ENCODE measurements at places on chromosomes 7 and 10.

- DNase-seq, result no peak
These were observed 304.7 kb downstream of the WDR11 start for GRCh38 chr10:121155742-121156474.

DNA sequence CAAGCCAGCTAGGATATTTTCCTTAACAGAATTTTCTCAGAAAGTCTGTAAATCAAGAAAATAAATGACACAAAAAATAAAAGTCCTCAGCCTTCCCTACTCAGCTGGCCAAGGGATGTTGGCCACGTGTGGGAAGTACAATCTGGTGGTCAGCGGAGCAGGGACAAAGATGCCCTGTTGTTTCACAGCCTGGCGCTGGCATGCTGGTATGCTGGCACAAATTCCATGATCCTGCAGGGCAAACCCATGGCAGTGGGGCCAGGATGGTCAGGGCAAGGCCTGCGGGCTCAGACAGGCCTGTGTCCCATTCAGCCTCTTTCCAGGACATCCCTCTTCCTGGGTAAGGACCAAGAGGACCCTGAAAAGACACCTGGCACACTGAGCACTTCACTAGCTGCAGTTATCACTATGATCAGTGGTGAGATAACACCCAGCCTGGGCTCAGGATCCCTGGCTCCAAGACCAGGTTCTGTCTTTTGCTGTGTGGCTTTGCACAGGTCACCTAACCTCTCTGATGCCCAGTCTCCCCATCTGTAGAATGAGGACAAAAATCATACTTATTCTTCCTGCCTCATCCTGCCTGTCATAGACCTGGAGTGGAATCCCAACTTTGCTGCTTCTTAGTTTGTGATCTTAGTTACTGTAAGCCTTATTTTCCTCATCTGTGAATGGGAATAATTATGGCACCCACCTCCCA, 10.8 kb upstream of the HSPA12A start:
- no peak for DNase-seq

DNA sequence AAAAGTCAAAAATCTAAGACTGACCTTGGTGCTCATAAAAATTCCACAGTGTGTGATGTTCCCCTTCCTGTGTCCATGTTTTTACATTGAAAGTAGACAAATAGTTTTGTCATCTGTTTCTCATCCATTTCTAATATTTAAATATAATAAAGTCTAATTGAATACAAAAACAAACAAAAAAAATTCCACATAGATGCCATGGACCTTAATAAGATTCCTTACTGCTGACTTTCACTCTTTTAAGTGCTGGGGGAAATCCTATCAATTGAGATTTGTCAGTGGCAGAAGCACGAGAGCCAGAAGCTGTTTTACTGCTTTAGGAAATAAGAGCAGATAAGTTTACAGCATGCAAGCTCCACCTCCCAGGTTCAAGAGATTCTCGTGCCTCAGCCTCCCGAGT, 310.0 kb downstream of the ABCA13 start:
- DNase-seq, result no peak

- no peak for DNase-seq
These were observed 41.8 kb upstream of the GJD4 start for GRCh38 chr10:35563261-35563891.

DNA sequence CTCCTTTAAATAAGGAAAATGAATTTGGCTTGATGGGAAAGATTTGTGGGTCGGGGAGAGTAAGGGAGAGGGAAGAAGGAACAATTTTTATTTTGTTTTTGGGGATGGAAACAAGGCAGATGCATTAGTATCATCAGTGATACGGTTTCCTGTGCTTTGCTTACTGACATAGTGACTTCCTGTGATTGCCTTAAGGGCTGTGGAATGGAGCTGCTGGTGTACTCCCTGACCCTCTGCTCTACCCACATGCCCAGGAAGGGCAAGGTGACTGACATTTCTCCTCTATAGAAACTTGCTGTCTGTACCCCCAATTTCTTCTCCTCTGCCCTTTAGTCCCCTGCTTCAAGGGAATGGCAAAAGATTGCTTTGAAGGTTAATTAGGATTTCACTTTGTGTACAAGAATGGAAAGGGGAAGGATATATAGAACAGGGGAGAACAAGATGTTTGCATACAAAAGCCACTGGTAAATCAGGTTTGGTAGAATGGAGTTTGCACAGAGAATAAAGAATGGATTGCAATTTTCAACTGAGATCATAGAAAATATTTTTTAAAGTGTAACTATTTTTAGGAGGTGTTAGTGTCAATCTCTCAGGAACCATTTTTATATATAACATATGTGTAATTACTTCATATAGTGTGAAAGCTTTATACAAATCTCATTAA, 129.0 kb upstream of the AGR3 start:
- no peak for DNase-seq

DNA sequence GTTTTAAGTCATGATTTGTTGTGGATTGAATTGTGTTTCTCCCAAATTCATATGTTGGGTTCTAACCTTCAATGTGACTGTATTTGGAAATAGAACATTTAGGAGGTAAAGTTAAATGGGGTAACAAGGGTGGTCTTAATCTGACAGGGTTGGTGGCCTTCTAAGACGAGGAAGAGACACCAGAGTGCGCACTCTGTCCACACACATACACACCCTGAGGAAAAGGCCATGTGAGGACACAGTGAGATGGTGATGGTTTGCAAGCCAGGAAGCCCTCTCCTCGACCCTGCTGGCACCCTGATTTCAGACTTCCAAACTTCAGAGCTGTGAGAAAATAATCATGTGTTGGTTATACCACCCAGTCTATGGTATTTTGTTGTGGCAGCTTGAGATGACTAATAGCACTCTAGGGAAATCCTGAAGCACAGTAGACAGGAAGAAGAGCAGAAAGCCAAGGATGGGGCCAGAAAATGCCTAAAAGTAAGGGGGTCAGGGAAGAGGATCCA, 28.0 kb upstream of the SEM1 start:
- DNase-seq, result no peak

- DNase-seq, result no peak
These were observed 156.0 kb upstream of the NFE2L3 start for GRCh38 chr7:25996006-25996408.

DNA sequence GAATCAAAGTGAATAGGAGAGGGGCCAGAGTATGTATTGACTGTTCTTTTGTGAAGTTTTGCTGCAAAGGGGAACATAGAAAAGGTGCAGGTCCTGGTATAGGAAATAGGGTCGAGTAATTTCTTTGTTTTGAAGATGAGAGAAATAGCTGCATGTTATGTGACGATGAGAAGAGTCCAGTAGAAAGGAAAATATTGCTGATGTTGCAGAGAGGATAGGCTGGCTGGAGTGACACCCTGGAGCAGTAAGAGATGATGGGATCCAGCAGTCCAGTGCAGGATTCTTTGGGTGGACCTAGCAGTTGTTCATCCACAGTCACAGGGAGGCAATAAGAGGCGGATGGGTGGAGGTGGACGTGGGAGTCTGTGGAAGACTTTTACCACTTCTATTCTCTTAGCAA, 2.1 kb upstream of the BMS1 start:
- no peak for DNase-seq

GRCh38 chr10:12510501-12510941, 161.2 kb downstream of the CAMK1D start:
- no peak for DNase-seq

- DNase-seq, result no peak
These were observed 5.8 kb downstream of the GRIFIN start for GRCh38 chr7:2470204-2471021.

DNA sequence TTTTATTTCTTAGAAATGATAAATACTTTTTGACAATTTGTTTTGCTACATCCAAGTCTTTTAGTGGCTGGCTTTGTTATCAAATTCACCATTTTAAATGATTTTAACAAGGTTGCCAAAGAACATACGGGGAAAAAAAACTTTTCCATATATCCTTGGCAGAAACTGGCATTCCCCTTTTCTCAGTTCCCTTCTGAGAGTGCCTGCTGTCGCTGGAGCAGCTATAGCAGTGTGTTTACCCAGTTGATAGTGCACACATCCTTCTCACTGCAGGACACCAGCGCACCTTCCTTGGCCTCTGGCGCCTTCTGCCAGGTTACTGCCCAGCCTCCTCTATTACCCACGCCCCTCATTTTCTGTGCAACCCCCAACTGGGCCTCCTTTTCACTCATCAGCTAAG, 94.1 kb downstream of the ALOX5 start:
- DNase-seq, result no peak

GRCh38 chr10:77812741-77813140, 113.8 kb downstream of the DLG5 start:
- DNase-seq, result no peak

GRCh38 chr7:50629238-50629901, 64.2 kb upstream of the DDC start:
- no peak for DNase-seq

DNA sequence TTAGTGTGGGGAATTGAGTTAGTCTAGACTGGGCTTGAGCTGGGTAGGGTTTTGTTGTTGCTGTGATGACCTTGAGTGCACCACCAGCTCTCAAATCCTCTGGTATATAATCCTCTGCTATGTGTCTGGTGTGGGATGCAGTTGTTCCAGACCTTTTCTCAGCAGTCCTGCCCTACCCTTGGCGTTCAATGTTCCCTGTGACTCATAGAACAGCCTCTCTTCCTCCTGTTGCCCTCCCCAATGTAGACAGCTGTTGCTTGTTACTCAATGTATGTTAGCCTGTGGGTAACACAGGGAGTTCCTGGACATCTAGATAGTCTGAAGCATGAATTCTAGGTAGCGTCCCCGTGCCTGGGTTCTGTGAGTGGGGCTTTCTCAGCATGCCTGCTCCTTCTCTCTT, 19.8 kb downstream of the ACBD7 start:
- DNase-seq, result no peak

- DNase-seq, result no peak
These were observed 7.0 kb upstream of the PDCD4 start for GRCh38 chr10:110864662-110865140.

GRCh38 chr7:157412021-157412443, 75.2 kb downstream of the DNAJB6 start:
- DNase-seq, result no peak

DNA sequence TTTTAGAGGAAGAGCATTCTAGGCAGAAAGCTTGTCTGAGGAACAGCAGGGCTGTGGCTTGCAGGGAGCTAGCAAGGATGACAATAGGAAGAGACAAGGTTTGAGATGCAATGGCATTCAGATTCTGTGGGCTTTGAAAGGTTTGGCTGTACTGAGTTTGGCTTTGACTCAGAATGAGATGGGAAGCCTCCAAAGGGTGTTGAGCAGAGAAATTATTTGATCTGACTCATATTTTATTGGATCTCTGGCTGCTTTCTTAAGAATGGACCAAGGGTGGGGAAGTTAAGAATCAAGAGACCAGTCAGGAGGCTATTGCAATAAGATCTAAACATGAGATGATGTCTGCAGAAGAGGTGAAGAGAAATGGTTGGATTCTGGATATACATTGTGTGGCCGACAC, 273.2 kb downstream of the CDK14 start:
- no peak for DNase-seq

- no peak for DNase-seq
These were observed 307.7 kb upstream of the FZD8 start for GRCh38 chr10:35949811-35950211.

- DNase-seq, result no peak
These were observed 100.6 kb upstream of the HABP2 start for GRCh38 chr10:113452146-113452845.

DNA sequence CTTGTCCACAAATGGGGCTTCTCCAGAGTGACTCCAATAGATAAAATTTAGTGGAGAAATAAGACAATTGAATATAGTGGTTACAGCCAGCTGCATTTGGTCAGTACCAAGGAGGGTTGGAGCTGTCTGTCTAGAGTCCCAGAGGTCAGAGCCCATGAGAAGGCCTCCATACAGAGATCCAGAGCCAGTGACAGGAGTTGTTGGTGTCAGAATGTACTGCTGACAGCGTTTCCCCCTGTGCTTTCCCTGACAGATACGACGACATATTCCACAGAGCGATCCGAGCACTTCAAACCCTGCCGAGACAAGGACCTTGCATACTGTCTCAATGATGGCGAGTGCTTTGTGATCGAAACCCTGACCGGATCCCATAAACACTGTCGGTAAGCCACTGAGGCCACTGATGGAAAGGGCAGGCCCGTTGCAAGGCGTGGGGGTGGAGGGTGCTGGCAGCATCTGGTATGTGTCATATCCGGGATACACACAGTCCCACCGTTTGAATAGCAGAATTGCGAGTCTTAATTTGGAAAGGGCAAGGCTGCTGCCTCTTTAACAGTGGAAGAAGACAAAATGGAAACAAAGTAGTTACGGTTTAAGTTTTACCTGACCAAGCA, 483.6 kb downstream of the NRG3 start:
- DNase-seq, result no peak

- no peak for DNase-seq
These were observed 188.7 kb downstream of the DNAJC1 start for GRCh38 chr10:21814866-21815265.

DNA sequence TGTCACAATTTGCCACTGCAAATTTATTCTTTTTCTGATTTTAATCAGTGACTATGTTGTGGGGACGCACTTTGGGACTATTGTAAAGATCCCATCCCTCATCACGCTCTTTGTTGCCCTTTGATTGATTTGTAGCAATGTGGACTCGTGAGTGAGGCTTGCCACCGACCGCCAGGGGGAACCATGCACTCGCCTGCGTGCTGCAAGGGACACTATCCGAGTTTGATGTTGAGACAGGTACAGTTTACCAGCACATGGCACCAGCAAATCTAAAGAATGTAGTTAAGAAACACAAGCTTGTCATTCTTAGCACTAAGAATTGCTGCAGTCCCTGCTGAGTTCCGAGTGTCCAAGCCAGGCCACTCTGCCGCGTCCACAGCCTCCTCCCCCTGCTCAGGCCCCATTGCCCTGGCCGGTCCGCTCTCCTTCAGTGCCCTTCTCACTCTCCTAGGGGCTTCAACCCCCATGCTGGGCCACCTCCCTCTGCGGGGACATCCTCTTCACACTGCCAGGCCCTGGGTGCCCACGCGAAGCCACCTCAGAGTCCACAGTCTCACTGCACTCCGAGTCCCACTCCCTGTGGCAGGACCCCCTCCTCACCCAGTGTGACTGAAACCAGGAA, 2.0 kb upstream of the SFTPA2 start:
- DNase-seq, result no peak

GRCh38 chr7:80508440-80508839, 3.4 kb downstream of the GNAT3 start:
- no peak for DNase-seq

GRCh38 chr7:97013134-97013844, 7.9 kb downstream of the DLX6 start:
- DNase-seq, result no peak

DNA sequence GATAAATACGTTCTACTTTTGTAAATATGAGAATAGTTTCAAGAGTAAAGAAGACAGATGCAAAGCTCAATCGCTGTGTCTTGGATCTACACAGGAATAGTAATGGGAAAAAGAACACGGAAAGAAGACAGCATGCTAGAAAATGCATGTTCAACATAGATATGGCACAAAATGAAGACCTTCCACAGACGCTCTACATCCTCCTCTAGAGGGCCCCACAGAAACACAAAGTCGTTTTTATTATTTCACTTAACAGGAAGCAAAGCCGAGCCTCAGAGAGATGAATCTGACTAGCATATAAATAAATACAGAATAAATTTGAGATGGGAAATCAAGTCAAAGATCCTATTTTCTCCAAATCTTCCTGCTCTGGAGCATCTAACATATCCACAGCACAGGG, 292.6 kb downstream of the PARD3 start:
- DNase-seq, result no peak

GRCh38 chr10:117260084-117260483, 19.2 kb downstream of the SLC18A2 start:
- no peak for DNase-seq
